ENCODE measurements at places on chromosomes 16 and 17. TPM values are rescaled to one million over a fixed set of nuclear protein-coding genes. Genes with fewer than 3 reads are reported as not detected.

SHISA6 gene
- not detected for total RNA-seq

GPR179 gene
- total RNA-seq = 0.10 TPM

MYO15A gene
- total RNA-seq = 1.4 TPM

NRN1L gene
- total RNA-seq = not detected

PTRH2 gene
- 18.1 TPM for total RNA-seq

KCNJ16 gene
- total RNA-seq = not detected

ZFHX3 gene
- total RNA-seq = 15.2 TPM

ASPSCR1 gene
- 19.7 TPM for total RNA-seq

SSTR5 gene
- total RNA-seq = not detected

CDT1 gene
- 3.8 TPM for total RNA-seq

DHX8 gene
- 43.1 TPM for total RNA-seq

SDK2 gene
- total RNA-seq = 0.13 TPM
